CD8-positive, alpha-beta memory T cell (primary cell): ENCODE measurements at places on chromosomes 5 and 9.
A peak's percentile ranks its signal among the peaks of the same experiment; 100 is the strongest.

DNA sequence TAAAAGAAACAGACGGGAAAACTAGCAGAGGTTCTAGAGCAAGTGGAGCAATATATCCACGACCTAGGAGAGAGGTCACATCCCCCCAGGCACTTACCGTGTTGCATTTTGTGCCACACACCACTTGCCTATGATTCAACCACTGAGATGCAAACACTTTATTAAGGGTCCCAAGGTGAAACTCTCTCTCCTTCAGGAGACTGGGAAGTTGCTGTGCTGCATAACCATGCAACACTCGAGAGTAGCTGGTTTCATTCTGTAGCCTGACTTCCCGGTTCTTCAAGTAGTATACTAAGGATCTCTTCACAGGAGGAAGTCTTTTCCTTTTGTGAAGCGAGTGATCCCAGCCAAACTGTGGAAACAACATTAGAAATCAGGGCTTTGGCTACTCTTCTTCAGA is 1.6 kb downstream of the DCAF12 start:
- DNase-seq: no peak

DNA sequence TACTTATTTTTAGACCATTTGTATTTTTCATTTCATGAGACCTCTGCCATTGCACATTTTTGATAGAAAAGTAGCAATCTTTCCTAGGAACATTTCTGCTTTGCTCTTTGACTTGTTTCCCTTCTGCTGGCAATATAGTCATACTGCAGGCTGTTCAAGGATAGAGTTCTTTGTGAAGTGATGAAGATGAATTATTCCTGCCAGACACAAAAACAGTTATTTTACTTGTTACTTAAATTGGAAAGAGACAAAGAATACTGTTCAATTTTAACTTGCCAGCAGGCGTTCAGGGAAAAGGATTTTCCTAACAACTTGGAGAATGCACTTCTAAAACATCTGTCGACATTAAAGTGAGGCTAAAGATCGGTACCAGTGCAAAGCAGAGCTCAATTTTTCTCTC is 251.7 kb upstream of the ACTBL2 start:
- DNase-seq: no peak

GRCh38 chr9:121196389-121196788 is 5.3 kb downstream of the RAB14 start:
- no peak for DNase-seq

DNA sequence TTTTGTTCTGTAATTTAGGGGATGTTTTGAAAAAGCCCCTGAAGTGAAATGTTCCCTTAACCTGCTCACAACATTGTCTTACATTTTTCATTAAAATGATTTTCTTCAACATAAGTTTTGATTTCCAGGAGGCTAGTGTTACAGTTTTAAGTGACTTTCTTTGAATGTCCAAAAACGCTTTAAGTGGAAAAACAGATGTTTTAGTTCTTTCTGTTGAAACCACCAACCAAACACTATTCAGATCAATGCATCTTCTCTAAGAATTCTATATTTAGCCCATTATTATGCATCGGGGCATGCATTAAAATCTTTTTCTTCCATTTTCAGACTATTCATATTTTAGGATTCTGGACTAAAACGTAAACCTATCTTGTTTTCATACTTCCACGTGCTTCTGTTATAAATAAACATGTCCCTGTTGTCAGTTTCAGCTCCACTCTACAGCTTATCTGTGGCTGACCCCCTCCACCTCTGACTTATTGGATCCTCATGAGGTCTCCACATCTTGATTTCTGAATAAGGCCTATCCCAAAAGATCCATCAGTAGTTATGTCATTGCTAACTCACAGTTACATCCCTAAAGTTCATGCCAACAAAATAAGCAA is 882.3 kb upstream of the SEMA6A start:
- DNase-seq: no peak

DNA sequence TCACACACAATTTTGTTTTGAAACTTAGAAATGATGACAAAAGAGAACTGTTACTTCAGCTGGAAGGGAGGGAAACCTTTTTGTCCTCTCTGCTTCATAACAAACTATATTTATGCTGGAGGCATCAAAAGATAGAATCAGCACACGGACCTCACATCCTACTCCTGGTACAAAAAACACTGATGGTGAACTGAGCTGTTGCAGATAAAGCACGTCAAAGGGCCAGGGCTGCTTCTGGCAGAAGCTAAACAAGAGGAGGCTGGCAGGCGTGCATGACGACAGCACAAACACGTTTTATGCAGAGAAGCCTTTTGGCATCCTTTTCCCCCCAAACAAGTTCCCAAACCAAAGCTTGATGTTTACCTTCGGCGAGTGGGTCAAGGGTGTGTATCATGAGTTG is 169.6 kb downstream of the SLC24A2 start:
- no peak for DNase-seq

DNA sequence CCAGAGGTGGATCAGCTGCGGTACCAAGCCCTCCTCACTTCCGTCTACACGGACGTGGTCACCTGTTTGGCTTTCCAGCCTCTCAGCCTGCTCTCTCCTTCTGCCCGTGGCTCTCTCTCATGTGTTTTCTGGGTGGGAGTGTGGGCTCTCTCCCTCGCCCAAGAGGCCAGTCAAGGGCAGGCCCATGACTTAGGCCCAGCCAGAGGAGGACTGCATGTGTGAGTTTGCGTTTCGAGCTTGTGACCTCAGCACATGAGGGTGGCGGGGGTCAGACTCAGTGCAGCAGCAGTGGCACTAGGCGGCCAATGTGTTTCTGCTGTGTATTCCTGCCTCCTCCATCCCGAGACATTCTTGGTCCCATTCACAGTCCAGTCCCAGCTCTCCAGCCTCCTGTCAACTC is 82.5 kb upstream of the SMIM23 start:
- no peak for DNase-seq

DNA sequence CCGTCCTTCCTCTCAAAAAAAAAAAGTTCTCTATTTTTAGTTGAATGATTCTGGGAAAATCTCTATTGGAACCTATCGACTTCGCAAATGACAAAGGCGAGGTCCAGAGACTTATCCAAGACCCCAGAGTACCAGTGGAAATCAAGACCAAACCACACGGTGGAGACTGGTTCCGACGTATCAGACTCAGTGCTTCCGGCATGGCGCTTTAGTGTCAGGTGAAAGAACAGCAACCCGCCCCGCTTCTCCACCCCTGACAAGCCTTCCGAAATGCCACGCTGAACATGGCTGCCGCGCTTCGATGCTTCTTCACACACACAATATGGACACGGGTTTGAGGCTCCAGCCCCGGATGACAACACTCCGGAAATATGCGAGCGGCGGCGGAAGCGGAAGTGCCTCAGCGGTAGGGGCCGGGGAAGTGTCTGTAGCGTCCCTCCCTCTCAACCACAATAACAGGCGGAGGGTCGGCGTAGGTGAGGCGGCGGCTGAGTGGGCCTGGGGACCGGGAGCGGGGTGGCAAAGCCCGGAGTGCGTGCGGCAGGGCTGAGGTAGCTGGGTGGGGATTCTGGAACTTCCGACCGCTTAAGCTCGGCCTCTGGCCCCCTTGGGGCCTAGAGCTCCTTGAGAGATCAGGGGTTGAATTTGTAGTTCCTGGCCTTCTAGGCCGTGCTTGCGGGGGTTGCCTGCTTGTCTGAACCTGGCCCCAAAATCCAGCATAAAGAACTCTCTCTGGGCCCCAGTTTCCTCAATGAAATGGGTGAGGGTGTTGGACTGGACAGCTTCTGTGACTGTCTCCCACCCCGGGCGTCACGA is at the start of gene FBXO38:
Gene FBXO38, plus strand, starts transcription at position 395 of the 816 bp plus-strand sequence. CDS start 10,819 bp downstream, outside the sequence.
- DNase-seq: peak; percentile 95

GRCh38 chr5:60340965-60341471 is 358.9 kb downstream of the DEPDC1B start:
- no peak for DNase-seq

DNA sequence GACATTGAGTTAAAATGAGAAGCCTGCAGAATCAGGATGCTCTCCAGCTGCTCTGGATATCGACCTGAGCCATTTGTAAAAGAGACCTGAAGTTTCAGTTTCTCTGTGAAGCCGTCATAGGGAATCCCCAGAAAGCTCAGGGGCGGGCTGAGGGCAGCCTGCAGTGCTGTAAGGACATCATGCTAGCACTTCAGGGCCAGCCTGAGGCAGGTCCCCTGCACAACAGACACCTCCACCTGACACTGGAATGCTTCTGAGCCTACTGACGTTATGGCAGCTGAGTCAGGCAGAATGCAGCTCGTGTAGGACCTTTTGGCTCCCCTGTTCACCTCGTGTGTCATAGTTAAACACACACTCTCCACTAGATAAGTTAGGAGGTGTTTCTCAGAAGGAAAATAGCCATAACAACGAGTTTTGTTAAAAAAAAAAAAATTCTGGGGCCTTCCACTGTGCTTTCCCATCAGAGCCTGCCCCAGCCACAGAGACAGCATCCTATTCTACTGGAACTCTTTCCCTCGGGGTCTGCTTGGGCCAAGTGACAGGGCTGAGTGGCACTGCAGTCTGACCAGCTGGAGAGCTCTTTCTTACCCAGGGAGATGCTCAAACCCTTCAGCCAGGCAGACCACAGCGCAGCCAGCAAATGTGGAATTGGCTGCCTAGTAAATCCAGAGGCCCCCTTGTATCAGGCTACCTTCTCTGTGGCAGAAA is 354.9 kb downstream of the DIRAS2 start:
- no peak for DNase-seq

DNA sequence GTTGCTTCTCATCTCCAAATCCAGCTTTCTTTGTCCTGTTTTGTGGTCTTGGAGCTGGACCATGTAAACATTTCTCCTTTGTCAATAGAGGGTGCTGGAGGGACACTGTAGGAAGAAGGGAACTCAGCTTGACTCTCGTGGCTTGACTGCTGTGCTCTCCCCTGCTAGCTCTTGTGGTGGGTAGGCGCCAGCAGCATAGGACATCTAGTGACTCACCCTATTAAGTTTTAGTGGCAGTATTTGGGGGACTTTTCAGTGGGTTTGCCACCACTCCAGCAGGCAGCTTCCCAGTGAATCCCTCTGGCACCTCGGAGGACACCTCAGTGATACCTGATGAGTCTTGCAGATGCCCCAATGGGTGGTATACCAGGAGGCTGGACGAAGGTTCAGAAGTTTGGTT is 97.8 kb downstream of the TSSK1B start:
- no peak for DNase-seq

GRCh38 chr9:126326228-126327005 is at the start of gene MVB12B:
Gene MVB12B, plus strand, starts transcription at chr9:126326829. Its CDS starts 101 bp downstream, at chr9:126326930.
- peak; percentile 69 for DNase-seq

DNA sequence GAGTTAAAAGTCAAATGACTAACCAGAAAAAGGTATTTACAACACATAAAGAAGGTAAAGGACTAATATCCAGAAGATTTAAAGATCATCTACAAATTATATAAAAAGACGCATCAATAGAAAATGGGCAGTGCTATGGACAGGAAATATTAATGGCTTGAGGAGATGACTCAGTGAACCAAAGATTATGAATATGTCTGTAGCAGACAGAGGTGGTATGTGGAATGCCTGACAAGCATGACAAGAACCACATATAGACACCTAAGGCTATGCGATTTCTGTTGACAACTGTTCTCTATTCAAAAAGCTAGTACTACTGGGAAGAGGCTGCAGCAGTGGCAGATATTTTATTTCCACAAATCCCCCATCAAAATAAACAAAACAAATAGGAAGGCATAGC is 177.0 kb upstream of the SH3GL2 start:
- DNase-seq: no peak

GRCh38 chr5:38543886-38544285 is 12.6 kb downstream of the LIFR start:
- DNase-seq: no peak

DNA sequence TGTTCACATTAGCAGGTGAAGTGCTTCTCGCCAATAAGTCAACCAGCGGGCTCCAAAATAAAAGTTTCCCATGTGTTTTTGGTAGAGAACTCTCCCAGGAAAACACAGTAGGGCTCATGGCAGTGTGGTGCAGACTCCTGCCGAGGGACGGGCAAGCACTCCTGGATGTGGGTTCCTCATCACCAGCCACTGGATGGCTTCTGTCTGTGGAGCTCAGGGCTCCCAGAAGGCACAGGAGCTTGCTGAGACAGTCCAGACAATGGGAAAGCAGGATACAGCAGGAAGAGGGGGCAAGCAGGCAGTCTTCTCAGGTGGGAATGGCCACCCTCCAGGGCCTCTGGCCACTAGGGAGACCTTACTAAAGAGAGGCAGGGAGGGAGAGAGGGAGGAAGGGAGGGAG is 142.4 kb downstream of the HSD17B3 start:
- DNase-seq: no peak

DNA sequence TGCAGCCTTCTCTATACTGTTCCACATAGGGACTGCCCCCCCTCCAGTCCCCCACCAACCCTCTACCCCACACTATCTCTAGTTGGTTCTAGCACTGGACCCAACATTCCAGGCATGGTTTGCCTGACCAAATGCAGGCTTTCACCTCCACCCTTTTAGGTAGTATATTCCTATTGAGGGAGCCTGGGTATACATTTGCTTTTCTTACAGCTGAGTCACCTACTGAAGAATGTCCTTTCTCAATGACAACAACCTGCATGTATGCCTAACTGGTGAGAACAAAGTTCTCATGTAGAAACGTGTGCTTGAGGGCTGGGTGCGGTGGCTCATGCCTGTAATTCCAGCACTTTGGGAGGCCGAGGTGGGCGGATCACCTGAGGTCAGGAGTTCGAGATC is 8.2 kb downstream of the TNIP1 start:
- no peak for DNase-seq

- DNase-seq: no peak
Observed at GRCh38 chr5:172105811-172106210, 82.2 kb downstream of the STK10 start.

DNA sequence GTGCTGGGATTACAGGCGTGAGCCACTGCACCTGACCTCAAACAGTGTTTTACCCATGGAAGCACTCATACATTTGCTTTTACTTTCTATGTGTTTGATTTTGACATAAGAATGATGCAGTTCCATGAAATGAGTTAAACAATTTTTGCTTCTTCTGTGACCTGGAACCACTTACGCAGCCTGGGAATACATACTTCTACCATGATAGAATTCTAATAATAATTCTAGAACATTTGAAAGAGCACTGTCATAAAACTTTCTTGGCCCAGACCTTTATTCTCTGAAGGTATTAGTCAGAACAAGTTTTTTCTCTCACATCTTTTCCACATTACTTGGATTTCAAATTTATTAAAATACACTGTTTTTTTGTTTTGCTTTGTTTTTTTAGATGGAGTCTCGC is 25.3 kb upstream of the COL5A1 start:
- no peak for DNase-seq

DNA sequence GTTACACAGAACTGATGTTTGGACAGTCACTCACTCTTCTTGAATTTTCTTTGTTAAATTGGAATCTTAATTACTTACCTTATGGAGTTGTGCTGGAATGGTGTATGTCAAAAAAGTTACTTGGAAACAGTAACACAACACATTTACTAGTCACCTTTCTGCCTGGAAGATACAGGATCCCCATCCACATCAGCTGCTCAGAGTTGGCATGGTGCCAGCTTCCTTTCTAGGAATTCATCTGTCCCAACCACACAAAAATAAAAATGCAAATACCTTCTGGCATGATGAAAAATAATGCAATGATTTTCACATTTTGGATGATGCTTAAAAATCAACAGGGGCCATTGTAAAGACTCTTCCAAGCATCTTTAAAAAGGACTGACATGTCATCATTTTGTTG is 341.5 kb downstream of the TMEM38B start:
- DNase-seq: no peak
